ENCODE measurements at places on chromosomes 4 and X.

DNA sequence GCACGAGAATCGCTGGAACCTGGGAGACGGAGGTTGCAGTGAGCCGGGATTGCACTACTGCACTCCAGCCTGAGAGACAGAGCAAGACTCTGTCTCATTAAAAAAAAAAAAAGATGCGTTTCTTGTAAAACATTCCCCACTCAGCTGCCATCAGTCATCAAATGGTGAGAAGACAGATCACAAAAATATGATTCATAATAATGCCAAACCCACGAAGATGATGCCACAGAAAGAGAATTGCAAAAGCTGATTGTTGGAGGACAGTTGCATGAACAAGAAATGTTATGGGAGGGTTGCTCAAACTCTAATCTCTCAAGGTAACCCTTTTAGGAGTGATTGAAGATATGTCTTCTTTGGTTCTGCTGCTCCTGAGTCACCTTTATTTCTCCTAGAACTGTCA is 21.4 kb upstream of the SMIM14 start:
- no peak for DNase-seq

DNA sequence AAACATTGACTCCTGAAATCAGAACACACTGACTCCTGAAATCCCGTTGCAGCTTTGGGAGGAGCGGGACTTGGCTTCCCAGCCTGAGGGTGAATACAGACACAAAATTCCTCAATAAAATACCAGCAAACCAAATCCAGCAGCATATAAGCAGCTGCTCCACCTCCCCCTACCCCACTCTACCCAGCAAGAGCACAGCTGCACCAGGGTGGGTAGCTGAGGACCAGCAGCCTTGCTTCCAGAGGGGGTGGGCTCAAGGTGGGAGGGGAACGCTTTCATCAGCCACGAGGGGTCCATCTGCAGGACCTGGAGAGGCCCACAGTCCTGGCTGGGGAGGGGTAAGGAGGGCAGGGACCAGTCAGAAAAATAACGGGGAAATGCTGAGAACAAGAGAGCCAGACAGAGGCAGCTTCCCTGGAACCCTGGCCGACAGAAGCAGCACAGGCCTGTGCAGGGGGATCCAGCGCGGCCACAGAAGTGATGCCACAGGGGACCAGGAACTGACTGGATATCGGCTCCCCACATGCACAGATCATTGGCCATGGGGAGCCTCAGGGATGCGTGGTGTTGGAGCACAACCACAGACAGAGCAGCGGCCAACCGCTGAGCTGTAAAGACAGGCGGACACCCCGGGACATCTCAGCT is 49.8 kb downstream of the FGFRL1 start:
- DNase-seq, result no peak

DNA sequence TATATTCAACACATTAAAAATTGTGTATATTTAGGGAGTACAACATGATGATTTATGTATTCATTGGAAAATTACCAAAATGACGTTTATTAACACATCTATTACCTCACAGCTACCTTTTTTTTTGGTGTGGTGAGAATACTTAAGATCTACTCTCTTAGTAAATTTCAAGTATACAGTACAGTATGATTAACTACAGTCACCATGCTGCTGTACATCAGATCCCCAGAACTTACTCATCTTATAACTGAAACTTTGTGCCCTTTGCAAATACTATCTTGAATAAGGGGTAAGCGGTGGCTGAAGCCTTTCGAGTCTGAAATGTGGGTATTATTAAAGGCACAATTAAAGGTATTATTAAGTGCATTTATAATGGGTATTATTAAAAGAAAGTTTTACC is 976 bp downstream of the PHKA1 start:
- no peak for DNase-seq

DNA sequence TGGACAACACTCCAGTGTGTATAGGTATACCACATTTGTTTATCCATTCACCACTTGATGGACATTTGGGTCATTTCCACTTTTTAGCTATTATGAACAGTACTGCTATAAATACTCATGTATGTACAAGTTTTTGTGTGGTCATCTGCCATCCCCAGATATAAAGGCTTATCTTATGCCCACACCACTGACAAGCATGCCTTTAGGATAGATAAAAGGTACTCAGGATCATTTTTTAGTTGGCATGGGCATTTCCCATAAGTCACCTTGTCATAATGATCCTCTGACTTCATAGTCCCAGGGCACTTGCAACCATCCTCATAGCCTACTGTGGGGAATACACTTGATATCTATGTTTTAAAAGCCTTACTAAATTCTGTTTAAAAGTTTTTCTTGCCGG is 6.3 kb downstream of the AWAT1 start:
- no peak for DNase-seq

DNA sequence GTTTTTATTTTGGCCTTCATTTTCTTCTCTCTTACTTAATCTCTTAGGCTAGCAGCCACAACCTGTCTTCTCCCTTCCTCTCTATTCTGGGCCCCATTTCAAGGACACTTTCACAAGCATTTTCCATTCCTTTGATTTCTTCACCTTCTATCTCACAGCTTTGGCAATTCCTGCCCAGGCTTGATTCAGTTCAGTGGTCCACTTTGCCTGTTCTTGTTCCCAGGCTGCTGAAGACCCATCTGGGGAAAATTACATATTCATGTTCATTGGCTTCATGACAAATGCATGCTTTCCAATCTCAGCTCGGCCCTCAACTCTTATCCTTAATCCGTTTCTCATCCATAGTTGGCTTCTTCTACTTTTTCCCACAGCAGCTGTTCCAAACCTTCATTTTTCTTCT is 38.7 kb upstream of the LPAR4 start:
- no peak for DNase-seq

DNA sequence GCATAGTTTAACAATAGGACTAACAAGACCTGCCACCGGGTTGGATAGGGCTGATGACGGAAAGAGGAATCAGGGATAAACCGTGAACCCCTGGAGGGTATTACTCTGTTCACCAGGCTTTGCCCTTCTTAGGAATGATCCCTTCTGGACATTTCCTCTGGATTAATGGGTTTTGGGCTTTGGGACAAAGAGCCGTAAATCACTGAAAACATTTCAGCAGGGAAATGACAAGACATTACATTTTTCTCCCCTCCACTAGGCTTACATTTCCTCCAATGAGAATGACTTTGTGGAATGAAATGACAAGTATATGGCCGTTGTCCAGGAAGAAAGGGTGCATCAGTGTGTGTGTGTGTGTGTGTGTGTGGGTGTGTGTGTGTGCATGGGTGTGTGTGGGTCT is 25.9 kb upstream of the RBPJ start:
- no peak for DNase-seq

DNA sequence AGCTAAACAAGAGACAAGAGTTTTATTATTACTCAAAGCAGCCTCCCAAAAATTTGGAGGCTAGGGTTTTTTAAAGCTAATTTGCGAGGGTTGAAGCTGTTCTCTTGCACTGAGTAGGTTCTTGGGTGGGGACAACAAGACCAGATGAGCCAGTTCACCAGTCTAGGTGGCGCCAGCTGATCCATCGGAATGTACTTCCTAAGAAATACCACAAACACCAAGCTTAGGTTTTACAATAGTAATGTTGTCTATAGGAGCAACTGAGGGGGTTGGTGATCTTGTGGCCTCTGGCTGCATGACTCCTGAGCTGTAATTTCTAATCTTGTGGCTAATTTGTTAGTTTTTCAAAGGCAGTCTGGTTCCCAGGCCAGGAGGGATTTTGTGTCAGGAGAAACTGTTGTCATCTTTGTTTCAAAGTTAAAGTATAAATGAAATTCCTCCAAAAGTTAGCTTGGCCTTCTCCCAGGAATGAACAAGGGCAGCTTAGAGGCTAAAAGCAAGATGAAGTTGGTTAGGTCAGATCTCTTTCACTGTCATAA is 130.6 kb downstream of the SLC7A11 start:
- DNase-seq, result no peak

DNA sequence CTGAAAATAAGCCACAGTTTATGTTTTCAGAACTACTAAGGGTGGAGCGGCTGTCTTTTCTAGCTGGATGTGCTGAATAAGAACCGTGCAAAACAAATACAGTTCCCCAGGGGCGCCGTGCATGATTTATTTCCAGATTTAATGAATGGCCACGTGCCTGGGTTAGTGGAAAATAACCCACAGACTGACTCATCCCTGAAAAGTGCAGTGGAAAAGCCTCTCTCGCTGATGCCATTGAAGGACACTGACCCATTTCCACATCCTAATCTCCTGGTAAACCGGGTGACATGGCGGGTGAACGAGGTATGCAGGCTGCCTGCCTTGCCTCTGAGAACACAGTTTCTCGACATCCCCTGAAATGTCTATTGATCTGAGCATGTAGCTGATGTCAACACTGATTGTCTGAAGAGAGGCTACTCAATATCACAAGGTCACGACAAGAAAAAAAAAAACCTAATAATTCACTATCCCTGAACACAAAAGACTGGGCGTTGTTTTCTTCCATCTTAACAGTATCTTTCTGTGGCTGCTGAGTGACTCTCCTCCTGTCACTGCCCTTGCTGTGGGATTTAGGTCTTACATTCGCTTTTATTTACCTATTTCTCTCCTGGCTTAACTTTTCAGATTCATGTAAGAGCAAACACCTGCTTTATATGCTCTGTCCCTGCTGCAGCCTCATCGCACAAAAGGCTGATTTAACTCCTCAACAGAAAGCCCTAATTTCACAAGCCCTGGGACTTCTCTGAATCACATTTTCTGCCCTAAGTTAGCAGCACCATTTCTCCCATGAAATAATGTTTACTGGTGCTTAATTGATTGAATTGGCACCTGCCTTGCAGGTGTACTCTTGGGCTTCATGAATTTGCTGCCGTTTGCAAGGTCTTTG is 76.9 kb upstream of the SCOC start:
- DNase-seq, result no peak

DNA sequence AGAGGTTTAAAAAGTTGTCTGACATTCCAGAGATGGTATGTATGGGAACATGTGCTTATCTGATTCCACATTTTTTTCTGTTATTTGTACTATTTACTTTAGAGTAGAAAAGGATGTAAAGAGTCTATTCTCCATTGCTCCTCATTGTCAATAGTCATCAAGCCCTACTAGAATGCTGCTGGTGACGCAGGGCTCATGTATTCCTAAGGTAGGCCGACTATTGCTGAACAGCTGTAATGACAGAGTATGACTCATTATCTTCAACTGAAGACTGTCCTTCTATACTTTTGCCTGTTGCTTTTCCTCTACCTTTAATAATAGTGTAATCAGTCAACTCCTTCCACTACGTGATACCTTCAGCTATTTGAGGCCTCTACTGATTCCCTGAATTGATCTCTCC is 509.1 kb upstream of the NR3C2 start:
- no peak for DNase-seq

DNA sequence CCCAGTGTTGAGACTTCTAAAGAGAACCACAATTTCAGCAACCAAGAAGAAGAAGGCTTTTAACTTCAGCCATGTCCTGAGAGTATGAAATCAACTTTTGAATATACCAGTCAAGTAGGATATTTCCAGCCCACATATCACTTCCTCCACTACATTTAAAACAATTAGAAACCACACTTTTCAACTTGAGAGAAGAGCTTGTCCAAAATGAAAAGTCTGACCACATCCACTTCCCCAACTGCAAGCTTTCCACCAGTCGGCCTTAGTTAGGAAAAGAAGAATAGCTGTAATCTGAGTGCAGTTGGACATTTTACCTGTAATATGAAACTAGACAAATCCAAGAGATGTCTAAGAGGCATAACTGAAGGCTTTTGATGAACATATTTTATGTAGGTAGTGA is 101.9 kb upstream of the SLC7A11 start:
- no peak for DNase-seq

DNA sequence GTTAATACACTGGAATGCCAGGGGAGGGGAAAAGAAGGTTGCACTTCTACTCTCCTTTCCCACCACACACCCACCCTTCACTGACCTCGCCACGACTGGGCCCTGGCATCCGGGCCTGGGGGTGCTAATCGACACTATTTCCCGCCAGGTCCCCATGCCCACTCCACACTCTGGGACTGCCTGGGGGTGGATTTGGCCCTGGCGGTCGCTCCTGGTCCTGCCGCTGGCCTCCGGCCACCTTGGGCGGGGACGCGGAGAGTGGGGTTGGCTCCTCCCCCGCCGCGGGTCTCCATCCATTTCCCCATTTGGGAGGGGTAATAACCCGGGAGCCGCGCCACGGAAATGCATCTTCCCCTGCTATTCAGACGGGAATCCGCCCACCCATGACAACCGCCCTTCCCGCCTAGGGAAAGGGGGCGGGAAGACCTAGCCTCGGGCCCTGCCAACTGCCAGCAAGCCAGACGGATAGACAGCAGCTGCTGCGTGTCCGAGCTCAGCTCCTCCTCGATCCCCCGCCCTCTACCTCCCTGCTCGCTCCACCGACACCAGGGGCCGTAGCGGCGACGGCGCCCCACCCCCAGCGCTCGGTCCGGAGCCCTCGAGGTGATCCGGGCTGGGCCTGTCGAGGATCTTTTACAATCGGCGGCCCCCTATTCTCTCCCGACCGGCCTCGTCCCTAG is 78.1 kb downstream of the RLIM start:
- DNase-seq, result no peak

- DNase-seq, result no peak
These were observed 75.9 kb upstream of the ENPP6 start for GRCh38 chr4:184293552-184293951.

All from stimulated activated CD4-positive, alpha-beta T cell treated with anti-CD3 and anti-CD28 coated beads, Interleukin-1b, Interleukin-23, amount 100 ng/mL, for 4 hours (primary cell).